Cardiac muscle cell (in vitro differentiated cells and primary cell): ENCODE measurements at places on chromosomes 7 and 10. TPM values are rescaled to one million over a fixed set of nuclear protein-coding genes. Genes with fewer than 3 reads are reported as not detected.

Gene C1QL3
- polyA plus RNA-seq, result 0.42 TPM in 1 of 2 replicates, not detected in the other

Gene OR2A1
- polyA plus RNA-seq, result not detected in 2 replicates

Gene MAGI2
- polyA plus RNA-seq, result 15.3 and 16.8 TPM in 2 replicates

Gene STK31
- polyA plus RNA-seq, result 0.06 TPM in 1 of 2 replicates, not detected in the other

Gene HNRNPA2B1
- 880 and 1,016 TPM in 2 replicates for polyA plus RNA-seq

Gene SPDYE8
- polyA plus RNA-seq, result 0.44 and 0.97 TPM in 2 replicates

Gene AKR1C4
- polyA plus RNA-seq, result not detected in 2 replicates

Gene GPR37
- 7.6 and 15.9 TPM in 2 replicates for polyA plus RNA-seq

Gene IL2RA
- not detected in 2 replicates for polyA plus RNA-seq
